ENCODE measurements at places on chromosomes 2 and 18.

- no peak for DNase-seq
Observed at GRCh38 chr2:145352484-145352883, 832.6 kb upstream of the ZEB2 start.

DNA sequence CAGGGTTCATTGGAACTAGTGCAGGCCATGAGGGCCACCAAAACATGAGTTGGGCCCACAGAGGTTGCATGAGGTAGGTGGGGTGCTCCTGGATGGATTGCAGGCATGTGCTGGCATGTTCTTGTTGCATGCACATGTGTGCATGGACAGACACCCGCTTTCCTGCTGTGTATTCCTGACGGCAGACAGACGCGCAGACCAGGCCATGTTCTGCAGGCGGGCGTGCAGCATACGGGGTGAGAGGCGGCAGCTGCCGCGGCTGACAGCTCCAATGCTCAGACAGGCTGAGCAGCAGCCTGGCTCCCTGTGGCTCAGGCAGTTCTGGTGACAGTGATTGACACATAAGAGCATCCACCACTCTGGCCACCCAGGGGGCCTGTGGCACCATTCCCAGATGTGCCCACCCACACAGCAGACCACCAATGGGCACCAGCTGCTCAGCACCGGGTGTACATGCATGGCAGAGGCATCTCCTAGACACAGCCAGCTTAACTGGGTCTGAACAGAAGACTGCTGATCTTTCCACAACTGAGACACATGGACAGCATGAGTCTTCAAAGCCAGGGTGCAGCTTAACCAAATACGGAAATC, 21.2 kb downstream of the HS1BP3 start:
- no peak for DNase-seq

GRCh38 chr18:2104620-2105462, 466.5 kb downstream of the METTL4 start:
- peak; percentile 62 for DNase-seq

GRCh38 chr2:171150694-171151285, 9.9 kb downstream of the TLK1 start:
- no peak for DNase-seq

Measured in activated naive CD8-positive, alpha-beta T cell treated with anti-CD3 and anti-CD28 coated beads, Interleukin-2, amount 50 U/mL, for 24 hours (primary cell).